ENCODE measurements at places on chromosomes 7 and 10.
A peak's percentile ranks its signal among the peaks of the same experiment; 100 is the strongest.

- DNase-seq: no peak
Observed at GRCh38 chr10:132595854-132596253, 58.3 kb downstream of the INPP5A start.

GRCh38 chr7:17005271-17005670, 123.5 kb upstream of the AGR3 start:
- no peak for DNase-seq

DNA sequence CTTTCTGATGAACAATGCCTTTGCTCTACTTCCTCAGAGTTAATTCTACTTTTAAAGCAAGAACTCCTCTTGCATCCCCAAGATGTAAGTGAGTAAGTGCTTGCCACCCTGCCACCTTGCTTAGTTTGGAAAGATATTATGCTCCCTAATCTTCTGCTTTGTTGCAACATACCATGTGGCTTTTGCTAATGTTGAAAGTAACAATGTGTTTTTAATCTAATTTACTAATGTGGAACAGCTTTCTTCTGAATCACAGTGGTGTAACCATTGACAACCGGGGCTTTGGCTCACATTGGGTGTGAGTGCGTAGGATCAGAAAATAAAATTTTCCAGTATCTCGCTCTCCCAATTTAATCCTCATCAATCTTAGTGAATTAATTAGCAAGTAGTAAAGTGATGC, 254.1 kb upstream of the PTER start:
- DNase-seq: no peak

DNA sequence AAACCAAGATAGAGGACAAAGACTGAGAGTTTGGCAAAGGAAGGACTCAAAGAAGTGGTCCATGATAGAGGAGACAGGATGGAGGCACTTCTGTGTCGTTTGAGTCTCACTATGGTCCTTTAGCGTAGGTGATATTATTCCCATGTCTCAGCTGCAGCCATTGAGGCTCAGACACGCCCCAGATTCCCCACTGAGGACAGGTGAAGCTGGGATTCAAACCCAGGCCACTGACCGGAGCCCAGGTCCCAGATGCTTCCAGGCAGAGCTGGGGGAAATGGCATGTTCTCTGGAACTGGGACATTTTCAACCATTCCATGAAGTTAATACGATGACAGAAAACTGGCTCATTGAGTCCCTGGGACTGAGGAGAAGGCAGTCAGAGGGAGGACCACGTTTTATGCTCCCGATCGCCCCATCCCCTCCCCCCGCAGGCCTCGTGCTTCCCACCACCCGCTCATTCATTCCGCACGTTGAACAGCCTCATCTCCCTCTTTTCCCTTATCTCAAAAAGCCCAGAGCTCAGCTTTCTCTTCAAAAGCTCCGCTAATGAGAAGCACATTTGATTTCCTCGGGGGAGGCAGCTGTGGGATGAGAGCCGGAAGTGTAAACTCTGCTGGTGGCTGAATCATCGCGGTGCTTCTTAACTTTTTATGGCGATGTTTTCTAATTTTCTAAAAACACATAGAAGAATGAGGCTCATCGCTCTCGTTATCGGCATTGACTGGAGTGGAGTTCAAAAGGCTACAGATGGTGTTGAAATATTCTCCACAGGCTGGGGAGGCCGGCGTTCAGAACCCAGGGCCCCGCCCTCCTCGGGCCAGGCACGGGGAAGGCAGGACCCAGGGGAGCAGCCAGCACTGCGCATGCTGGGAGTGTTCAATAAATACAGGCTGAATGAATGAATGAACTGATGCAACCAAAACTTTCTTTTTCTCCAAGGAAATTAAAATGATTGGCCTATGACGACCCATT, 64.0 kb downstream of the OAT start:
- no peak for DNase-seq

GRCh38 chr10:18059826-18060559, 80.2 kb upstream of the CACNB2 start:
- no peak for DNase-seq

GRCh38 chr7:79064187-79064823, 389.2 kb downstream of the MAGI2 start:
- DNase-seq: no peak

GRCh38 chr7:52771177-52771576, 264.3 kb upstream of the POM121L12 start:
- no peak for DNase-seq

GRCh38 chr7:20440472-20441105, 109.9 kb downstream of the ITGB8 start:
- no peak for DNase-seq

- peak; percentile 15 for DNase-seq
Observed at GRCh38 chr7:25894002-25894901, 257.7 kb upstream of the NFE2L3 start.

GRCh38 chr10:26516540-26517101, 78.5 kb downstream of the APBB1IP start:
- no peak for DNase-seq

DNA sequence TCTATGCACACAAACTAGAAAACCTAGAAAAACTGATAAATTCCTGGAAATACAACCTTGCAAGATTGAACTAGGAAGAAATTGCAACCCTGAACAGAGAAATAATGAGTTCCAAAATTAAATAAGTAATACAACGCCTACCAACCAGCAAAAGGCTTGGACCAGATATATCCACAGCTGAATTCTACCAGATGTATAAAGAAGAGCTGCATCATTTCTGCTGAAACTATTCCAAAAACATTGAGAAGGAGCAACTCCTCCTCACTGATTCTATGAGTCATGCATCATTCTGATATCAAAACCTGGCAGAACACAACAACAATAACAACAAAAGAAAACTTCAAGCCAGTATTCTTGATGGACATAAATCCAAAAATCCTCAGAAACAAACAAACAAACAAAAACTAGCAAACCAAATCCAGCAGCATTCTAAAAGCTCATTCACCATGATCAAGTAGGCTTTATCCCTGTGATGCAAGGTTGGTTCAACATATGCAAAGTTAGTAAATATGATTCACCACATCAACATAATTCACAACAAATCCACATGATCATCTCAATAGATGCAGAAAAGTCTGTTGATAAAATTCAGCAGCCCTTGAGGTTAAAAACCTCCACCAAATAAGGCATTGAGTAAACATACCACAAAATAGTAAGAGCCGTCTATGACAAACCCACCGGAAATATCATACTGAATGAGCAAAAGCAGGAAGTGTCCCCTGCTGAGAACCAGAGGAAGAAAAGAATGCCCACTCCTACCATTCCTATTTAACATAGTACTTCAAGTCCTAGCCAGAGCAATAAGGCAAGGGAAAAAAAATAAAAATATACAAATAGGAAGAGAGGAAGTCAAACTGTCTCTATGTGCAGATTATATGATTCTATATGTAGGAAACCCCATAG, 98.2 kb downstream of the PCDH15 start:
- DNase-seq: no peak

DNA sequence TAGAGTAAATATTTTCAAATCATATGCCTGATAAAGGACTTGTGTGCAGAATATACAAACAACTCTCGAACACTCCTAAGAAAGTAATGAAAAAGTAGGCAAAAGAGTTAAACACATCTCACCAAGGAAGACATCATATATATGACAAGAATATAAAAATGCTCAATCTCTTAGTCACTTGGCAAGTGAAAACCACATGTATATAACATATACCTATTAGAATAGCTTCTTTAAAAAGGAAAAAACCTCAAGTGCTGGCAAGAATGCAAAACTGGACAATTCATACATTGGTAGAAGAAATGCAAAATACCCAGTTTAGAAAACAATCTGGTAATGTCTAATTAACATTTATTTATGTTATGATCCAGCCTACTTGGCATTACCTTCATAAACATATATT, 146.6 kb upstream of the DGKB start:
- no peak for DNase-seq
